Large intestine (tissue), 12 donors: ENCODE measurements at places on chromosomes 2 and 18. TPM values are rescaled to one million over a fixed set of nuclear protein-coding genes. Genes with fewer than 3 reads are reported as not detected.
A peak's percentile ranks its signal among the peaks of the same experiment; 100 is the strongest.

DNA sequence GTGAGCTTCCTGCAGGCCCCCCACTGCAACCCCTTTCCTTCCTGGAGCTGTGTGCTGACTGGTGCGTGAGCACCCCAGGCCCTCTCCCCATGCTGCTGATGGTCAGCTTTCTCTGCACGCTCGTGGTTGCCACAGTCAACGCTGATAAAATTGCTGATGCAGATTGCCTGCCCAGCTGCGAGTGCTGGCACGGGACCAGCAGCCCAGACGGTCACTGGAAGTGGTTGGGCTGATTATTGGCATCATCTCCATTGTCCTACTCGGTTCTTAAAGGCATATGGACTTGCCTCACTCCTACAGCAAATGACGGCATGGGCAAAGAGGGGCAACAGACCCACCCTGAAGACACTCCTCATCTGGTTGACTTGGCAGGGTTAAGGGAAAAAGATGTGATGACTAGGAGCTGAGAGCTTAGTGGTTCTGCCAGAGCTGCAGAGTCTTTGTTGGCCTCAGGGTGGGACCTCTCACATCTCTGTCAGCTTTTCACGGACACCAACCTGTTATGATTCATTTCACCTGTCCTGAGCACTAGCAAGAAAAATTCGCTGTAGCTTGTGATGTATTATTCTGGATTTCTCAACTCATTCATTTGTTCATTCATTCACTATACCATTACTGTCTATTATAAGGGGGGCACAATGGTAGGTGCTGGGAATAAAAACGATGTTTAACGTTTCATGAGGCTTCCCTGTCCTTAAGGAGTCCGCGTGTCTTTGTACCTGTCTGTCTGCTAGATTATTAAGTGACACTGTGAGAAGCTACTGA, 38.4 kb downstream of the PAX8 start:
- DNase-seq = peak; percentile 48

DNA sequence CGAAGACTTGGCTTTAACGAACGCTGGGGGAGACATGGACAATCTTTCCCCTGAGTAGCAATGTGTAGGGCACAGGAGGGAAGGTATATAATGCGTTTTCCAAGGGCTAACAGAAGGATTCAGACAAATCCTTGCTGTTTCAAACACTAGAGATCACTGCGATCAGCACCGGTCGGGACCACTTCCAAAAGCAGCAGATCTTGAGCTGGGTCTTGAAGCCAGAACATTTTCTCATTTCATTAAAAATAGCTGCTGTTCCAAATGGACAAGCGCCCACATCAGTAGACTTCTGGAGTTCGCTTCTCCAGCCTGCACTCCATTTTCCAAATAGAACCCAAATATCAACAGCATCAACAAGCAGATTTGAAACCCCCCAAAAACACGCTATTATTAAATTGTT, 65.1 kb upstream of the MAPRE2 start:
- no peak for DNase-seq

DNA sequence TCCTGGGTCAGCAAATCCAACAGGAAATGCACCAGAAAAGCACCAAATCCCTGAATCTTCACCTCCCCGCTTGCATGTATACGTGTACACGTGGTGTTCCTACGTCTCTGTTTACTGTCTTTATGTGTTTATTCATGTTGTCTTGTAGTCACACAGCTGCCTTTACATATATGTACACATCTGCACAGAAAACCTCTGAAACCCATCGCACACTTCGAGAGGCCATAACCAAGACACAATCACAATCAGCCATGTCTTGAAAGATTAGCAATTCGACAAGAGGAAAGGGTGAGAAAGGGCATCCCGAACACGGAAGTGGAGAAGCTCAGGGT, 98.1 kb downstream of the PLB1 start:
- no peak for DNase-seq

DNA sequence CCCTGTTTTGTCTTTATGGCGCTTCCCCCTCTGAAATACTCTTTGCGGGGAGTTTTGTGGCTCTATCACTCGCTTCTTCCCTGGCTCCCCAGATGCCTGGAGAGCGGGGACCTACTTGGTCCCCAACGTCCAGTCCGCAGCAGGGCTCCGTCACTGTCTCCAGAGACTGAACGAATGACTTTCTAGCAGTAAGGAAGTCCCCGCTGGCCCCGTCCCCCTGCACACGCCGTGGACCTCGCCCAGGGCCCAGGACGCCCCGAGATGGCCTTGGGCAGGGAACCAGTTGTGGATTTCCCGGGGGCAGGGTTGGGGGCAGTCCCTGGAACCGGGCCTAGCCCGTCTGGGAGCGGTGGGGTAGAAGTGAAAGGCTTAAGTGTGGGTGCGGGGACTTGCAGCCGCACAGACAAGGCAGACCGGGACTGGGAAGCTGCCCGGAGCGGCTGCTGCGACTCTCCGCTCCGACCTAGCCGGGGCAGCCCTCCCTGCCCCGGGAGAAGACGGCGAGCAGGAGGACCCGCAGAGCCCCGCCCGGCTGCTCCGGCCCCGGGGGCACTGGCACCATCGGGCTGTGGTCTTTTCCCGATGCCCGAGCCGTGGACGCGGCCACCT, 821 bp upstream of the EPHA4 start:
- peak; percentile 78 for DNase-seq

DNA sequence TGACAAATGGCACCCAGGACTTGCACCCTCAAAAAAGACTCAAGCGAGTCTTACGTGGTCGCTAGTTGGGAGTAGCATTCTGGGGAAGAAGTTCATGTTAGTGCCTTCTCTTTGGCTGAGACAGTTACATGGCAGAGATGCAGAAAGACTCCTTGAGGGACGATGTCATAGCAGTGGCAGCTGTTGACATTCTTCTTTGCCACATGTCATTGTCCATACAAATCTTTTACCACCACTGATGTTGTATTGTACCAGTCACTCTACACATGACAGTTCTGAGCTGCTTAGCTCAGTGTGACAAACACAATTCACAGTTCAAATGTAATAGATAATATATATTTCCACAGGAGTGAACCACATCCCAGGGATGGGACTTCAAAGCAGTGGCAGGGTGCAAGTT, 197.1 kb downstream of the TCF4 start:
- DNase-seq = no peak

DNA sequence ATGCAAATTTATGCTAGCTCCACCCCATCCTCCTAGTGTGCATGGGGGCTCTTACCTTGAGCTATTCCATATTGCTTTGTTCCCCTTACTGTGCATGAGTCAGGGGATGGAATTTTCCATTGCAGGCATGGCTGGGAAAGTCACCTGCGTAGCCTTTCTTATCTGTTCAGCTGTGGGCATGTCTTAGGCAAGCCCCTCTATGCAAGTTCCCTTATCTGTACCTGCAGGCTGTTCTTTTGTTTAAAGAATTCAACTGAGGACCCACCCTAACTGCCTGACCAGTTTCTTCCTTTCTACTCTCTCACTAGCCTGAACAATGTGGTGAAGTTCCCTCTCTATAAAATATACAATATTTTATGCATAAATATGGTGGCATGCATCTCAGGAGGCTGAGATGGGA, 54.2 kb upstream of the CDCA7 start:
- DNase-seq = no peak

DNA sequence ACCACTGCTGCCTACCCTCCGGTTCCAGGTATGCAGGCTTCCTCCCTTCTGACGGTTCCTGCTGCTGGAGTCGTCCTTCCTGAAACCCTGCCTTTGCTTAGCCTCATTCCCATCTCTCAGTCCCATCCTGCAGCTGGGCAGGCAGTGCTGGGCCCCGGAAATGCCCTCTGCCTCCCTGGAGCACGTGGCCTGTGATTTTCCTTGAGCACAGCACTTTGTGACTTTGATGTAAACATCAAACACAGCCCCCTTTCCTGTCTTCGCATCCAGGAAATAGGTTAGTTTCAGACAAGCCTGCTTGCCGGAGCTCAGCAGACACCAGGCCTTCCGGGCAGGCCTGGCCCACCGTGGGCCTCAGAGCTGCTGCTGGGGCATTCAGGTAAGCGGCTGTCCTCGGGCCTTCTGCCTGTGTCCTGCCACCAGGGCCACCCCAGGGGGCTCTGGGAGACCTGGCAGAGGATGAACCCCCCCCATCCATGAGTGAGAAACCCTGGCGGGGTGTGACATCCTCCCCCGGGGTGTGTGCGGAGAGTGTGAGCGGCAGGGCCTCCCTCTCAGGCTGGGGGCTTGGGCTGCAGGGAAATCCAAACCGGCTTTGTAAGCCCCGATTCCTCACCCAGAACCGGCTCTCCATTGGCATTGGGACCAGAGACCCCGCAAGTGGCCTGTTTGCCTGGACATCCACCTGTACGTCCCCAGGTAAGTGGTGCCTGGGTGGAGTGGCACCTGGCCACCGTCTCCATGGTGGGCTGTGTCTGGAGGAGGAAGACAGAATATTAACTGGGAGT, at the start of gene ZAP70:
Gene ZAP70, plus strand, starts transcription at position 281 of the 788 bp plus-strand sequence. CDS start 10,461 bp downstream, outside the sequence.
- peak; percentile 13 for DNase-seq

DNA sequence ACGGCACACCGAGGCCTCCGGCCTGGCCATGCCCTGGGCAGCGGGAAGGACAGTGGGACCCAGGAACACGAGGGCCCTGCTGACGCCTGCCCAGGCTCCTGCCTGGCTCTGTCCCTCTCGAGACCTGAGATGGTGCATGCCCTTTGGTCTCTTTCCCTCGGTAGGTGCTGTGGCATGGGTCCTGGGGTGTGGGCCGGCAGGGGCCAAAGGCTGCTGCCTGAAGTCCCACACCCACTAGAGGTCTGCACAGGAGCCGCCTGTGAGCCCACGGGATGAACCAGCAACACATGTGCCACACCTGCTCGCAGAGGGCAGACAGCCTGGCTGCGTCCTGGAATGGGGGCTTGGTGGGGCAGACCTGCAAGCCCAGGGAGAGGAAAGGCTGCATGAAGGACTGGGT, 73.3 kb downstream of the NDUFA10 start:
- DNase-seq = no peak

GRCh38 chr2:133369901-133370658, 198.2 kb downstream of the NCKAP5 start:
- DNase-seq = no peak

DNA sequence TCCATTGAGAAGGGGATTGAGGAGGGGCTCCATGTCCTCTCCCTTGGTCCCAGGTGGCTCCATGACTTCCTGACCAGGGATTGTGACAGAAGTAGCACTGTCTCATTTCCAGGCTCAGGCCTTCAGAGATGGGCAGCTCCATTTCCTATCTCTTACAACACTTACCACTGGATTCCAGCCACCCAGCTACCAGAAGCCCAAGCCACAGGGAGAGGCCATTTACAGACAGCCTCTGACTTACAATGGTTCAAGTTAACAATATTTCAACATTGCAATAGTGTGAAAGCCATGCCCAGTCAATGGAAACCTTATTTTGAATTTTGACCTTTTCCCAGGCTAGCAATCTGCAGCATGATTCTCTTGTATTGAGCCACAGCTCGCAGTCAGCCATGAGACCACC, 164.9 kb upstream of the AGAP1 start:
- DNase-seq = no peak

DNA sequence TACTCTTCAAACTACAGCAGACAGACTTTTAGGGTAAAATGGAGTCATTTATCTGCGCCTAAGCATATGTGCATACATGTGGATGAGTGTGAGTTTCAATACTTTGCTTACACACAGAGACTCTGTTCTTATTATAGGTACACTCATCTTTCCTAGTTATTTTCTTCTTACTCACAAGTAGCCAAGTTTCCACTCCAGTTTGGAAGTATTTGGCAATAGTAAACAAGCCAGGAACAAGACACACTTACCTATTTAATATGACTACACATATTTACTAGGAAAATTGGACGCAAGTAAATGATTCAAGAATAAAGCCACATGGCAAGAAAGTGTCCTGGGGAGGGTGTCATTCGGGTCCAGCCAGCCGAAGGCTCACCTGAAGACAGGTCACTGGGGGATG, 414.3 kb downstream of the FBXO15 start:
- no peak for DNase-seq

DNA sequence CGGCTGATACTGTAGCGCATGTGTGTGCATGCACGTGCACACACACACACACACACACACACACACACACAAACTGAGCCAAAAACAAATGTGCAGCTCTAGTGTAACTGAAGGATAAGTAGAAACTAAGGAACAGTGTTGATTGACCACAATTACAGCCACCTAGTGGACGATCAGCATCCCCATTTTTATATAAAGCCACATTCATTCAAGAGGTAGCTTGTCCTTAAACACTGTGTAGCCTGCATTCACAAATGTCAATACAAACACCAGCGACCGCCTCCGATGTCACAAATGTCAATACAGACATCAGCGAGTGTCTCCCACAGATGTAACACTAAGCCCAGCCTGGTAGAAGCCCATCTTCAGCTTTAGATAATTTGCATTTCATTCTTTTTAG, 167.4 kb downstream of the PTGR3 start:
- DNase-seq = no peak

DNA sequence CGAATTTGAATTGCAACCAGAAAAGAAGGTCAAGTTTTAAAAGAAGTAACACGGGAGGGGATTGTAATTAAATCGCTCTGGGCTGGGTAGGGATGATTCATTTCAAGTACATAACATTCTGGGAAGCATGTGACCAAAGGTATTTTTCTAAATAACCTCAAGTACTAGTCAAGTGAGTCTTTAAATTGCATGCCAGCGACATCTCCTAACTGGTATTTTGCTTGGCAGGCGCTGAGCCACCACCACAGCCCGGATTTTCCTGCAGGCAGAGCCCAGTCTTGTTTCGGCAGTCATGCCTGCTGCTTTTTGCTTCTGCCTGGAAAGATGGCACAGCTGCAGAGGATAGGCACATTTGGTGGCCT, 33.7 kb upstream of the NPAS2 start:
- DNase-seq = no peak

DNA sequence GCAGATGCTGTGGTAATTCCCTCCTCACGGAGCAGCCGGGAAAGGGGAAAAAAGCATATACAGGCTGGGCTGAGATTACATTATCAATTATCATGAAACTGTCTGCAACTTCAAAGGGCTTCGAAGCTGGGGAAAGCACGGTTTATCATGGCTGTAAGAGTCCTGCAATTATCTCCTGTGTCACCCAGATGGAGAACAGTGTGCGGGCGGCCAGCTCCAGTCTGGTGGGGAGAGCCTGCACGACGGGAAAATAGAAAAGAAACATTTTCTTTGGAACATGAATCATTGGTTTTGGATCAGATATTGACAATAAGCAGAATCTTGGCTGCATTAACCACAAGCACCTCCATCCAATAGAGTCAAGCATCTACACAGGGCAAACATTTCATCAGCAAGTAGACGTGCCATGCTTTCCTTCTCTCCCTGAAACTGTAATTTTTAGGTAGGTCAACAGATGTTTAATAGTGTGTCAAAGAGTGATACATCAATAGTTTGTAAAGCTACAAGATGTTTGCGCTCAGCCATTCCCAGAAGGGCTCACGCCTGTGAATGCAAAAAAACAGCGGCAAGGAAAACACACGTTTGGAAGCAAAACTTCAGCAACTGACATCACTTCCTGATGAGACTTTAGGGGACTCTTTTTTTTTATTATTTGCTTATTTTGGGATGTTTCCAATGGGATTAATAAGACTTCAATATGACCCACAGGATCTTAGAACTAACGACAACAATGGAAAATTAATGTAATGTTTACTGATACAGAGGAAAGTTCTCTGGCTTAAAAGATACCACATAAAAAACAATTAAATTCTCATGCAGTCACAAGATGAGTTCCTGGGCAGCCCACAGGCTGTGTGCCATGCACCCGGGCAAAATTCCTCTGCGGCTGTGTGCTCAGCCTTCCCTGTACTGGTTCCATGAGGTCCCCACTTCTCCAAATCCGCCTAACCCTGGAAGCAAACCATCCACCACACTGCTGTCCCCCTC, 111.0 kb upstream of the SALL3 start:
- DNase-seq = no peak

- DNase-seq = no peak
These were observed 1656.7 kb upstream of the NXPH2 start for GRCh38 chr2:140436936-140437335.

GULP1 gene
- polyA plus RNA-seq = 33.3 TPM

NCKAP1 gene
- polyA plus RNA-seq = 127 TPM

LYG2 gene
- 0.16 TPM for polyA plus RNA-seq

CXCR2 gene
- 0.12 TPM for polyA plus RNA-seq

HOXD12 gene
- polyA plus RNA-seq = not detected
